Stimulated activated CD8-positive, alpha-beta memory T cell treated with anti-CD3 and anti-CD28 coated beads, Interleukin-15, amount 100 ng/mL, for 1 hour (primary cell): ENCODE measurements at places on chromosomes 16 and 17.

GRCh38 chr16:79795556-79795955, 195.0 kb upstream of the MAF start:
- no peak for DNase-seq

- DNase-seq = no peak
These were observed 2.0 kb upstream of the GLG1 start for GRCh38 chr16:74608944-74609343.

GRCh38 chr16:80742331-80742730, 62.1 kb downstream of the CDYL2 start:
- no peak for DNase-seq

- DNase-seq = no peak
These were observed 77.5 kb upstream of the CNTNAP4 start for GRCh38 chr16:76199681-76200220.
